Vagina (tissue), 2 donors: ENCODE measurements at places on chromosomes 1 and 21.

- H3K27ac ChIP-seq, result no peak overlapping the region
- H3K36me3 ChIP-seq, result no peaks in the 10 kb centered on the region
Observed at GRCh38 chr1:94120570-94120901, 412 bp downstream of the ABCA4 start.

DNA sequence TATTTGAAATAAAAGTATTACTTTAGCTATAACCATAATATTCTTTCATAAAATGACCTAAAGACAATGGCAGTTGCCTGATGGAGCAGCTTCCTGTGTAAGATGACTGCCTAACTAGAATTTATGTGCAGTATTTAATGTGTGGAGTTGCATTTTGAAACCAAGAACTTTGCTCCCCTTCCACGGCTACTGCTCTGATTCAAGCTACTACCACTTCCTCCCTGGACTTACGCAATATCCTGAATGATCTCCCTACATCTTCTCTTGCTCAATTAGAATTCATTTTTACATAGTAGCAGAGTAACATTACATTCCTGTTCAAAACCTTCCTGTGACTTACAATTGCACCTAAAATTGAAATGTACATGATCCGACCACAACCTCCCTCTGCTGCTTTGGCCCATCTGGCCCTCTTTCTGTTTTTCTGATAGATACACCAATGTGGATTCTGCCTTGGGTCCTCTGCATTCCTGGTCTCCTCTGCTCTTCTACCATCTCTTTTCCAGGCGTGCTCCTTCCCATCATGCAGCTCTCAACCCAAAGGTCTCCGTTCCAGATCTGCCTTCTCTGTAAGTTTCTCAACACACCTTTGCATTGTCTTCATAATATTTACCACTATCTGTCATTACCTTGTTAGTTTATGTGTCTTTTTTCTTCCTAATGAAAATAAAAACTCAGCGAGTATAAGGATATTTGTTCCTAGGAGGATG is 47.4 kb upstream of the USP25 start:
- no peaks in the 10 kb centered on the region for H3K36me3 ChIP-seq
- no peak overlapping the region for H3K27ac ChIP-seq
- no peaks in the 10 kb centered on the region for H3K27me3 ChIP-seq

DNA sequence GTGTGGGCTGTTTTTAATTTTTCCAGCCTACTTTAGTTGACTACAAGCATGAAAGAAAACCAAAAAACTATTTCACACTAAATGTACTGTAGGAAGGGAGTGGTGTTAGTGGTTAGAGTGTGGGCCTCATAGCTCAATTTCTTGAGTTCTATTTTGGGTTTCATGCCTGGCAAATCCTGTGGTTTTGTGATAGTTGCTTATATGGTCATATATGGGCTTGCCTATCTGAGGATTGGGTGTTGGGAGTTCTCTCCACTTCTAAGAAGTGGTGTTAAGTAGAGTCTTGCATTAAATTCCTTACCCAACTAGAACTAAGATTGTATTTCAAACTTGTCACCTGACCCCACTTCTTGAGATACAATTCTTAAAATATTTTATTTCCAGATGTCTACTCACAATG is 37.8 kb upstream of the COL11A1 start:
- H3K36me3 ChIP-seq, result no peaks in the 10 kb centered on the region
- no peaks in the 10 kb centered on the region for H3K4me1 ChIP-seq
- no peak overlapping the region for H3K4me3 ChIP-seq
- DNase-seq, result no peak
- no peak overlapping the region for H3K27ac ChIP-seq

DNA sequence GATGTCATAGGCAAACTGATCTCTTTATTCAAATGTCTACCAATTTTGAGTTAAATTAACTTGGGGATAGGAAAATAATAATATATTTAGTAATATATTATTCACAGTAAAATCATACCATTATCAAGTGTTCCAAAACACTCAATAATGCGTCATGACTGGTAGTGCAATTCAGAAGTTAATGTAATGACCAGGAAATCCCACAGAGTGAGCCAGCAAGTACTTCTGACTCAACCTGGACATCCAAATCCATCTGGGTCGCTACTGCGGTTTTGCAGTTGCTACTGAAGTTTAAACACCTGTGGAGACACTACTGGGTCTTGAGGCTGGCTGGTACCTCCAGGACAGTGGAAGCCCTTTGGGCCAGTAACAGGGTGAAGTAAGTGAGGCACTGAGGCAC is 44.8 kb downstream of the DPYD start:
- DNase-seq, result no peak
- H3K27ac ChIP-seq, result no peak overlapping the region
- no peaks in the 10 kb centered on the region for H3K36me3 ChIP-seq
- H3K4me1 ChIP-seq, result no peaks in the 10 kb centered on the region
- H3K4me3 ChIP-seq, result no peak overlapping the region
